ENCODE measurements at places on chromosomes 2 and 18. TPM values are rescaled to one million over a fixed set of nuclear protein-coding genes. Genes with fewer than 3 reads are reported as not detected.

DNA sequence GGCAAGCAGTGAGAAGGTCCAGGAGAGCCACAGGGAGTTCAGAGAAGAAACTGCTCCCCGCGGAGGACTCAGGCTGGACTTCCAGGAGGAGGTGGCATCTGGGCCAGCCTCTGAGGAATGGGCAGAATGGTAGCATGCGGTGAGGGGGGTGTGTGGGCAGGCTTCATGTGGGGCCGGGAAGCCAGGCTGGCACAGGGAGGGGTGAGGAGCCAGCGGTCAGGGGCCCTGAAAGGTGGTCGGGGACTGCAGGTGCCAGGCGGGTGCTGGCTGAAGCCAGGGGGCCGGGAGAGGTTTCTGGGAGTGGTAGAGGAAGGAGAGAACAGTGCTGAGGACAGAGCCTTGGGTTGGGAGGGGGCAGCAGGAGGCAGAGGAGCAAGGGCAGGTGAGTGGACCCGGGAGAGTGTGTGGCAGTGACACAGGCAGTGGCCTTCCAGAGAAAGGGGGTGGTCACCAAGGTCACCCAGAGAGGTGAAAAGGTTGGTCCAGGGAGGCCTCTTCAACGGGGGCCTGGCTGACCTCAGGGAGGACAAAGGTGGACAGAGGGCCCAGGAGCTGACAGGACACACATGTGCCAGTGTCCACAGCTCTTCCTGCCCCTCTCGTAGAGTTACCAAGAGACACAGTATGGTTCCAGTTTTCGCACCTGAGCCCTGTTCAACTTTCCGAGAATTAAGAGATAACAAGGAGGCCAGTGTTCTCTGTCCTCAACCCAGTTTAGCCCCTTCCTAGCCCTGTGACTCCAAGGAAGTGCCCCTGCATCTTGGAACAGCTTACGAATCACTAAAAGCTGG, 101.2 kb upstream of the ASB18 start:
- no peak for DNase-seq

DNA sequence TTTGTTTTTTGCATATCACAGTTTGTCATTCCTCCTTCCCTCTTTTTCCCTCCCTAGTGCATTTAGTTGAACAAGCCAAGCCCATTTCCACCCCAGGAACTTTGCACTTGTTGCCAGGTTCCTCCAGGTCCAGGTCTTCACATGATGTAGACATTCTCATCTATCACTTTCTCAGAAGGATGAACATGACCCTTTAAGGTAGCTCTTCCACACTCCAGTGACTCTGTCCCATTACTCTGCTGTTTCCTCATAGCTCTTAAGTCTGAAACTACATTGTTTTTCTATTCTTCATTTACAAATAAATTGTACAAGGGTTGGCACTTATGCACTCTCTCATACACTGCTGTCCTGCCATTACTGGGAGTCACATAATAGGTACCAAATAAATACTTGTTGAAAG, 6.1 kb downstream of the KYNU start:
- DNase-seq: no peak

- no peak for DNase-seq
Observed at GRCh38 chr2:10141736-10142639, 19.4 kb downstream of the RRM2 start.

Gene RND3
- total RNA-seq: not detected

- no peak for DNase-seq
Observed at GRCh38 chr18:64288432-64288831, 139.5 kb upstream of the LINC00305 start.

GRCh38 chr2:205290299-205290698, 392.0 kb upstream of the NRP2 start:
- no peak for DNase-seq

DNA sequence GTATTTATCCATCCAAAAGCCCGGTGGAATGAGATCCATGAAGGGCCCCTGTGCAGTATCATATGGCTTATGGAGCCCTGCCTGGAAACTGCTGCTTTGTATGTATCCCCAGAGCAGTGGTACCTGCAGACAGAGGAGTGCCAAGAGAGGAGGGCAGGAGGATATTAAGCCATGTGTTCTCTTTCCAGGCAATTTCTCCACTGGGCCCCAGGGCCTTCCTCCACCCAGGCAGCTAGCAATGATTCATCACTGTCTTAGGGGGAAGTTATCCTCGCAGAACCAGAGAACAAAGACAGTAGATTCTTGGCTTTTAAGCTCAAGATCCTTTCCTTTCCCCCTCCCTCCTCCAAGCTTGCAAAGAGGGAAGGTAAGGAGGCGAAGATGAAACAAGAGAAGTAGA, 98.1 kb downstream of the LRRC30 start:
- no peak for DNase-seq

Gene PLCD4
- 0.23 TPM for total RNA-seq

DNA sequence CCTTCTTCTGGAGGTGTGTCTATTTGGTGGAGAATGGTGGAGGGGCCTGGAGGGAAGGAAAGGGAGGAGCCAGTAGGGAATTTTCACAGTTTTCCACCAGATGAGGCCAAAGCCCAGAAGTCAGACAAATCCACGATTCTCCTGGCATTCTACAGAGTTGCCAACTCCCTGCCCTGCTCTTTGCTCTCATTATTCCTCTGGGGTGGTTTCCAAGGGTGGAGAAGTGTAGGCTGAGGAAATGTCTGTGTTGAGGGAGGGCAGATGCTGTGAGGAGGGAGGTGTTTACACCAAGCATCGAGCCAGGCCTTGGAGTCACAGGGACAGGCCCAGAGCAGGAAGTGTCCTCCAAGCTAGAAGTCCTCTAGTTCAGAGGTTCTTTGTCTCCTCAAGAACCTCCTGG, 124.1 kb upstream of the LGALSL start:
- no peak for DNase-seq

DNA sequence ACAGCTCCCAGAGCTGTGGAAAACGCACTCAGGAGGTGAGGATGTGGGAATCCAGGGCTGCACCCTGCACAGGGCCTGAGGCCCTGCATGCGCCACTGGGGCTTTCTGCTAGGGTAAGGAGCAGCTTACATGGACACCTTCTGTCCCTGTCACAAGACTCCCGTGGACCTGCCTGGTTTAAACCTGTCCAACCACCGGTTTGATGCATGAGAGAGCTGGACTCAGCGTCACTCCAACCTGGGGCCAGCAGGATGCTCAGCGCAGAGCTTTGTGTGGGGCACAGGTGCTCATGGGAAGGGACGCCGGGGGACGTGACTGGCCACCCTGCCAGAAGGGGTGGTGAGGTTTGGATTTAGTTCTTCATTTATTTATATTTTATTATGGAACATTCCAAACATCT, 24.2 kb downstream of the SNORC start:
- DNase-seq: no peak

GRCh38 chr2:67867735-67868134, 195.1 kb downstream of the C1D start:
- no peak for DNase-seq

DNA sequence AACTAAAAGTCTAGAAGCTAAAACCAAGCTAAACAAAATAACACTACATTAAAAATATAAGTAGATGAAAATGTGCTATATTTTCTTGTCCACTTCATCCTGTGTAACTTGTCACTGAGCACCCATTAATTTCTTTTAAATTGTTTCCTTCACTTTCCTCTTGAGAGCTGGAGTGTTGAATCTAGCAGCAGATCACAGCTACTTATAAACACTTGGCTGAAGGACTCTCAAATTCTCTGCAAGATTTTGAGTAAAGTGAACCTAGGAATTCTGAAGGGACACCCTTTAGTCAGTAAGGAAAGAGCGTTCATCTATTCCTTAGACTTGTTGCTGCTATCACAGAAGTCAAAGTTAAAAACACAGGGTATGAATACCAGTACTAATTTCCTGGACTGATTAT, 1163.9 kb downstream of the DPP10 start:
- no peak for DNase-seq

Gene TSGA10
- 3.4 TPM for total RNA-seq

GRCh38 chr2:60834270-60834717, 47.1 kb upstream of the REL start:
- no peak for DNase-seq

GRCh38 chr2:149050188-149050587, 11.7 kb downstream of the LYPD6B start:
- DNase-seq: no peak

Gene OBSL1
- 0.37 TPM for total RNA-seq

GRCh38 chr18:46264255-46264654, 160.1 kb downstream of the HAUS1 start:
- no peak for DNase-seq

Gene PRADC1
- 11.4 TPM for total RNA-seq
